Endothelial cell of coronary artery (primary cell): ENCODE measurements at places on chromosomes 12 and 14. TPM values are rescaled to one million over a fixed set of nuclear protein-coding genes. Genes with fewer than 3 reads are reported as not detected.

The DHRS4 gene
- total RNA-seq, result 53.7 and 58.5 TPM in 2 replicates

The ABCC9 gene
- total RNA-seq, result under 0.01 and 0.19 TPM in 2 replicates

The WBP11 gene
- 13.5 and 16.5 TPM in 2 replicates for total RNA-seq

The RHEBL1 gene
- 0.94 and 2.1 TPM in 2 replicates for total RNA-seq

The YAF2 gene
- total RNA-seq, result 11.5 and 14.8 TPM in 2 replicates

The KRT74 gene
- total RNA-seq, result not detected in 2 replicates

The CLMN gene
- 2.5 and 3.8 TPM in 2 replicates for total RNA-seq

The C12orf60 gene
- 1.1 and 1.3 TPM in 2 replicates for total RNA-seq

The LRP1-AS gene
- total RNA-seq, result not detected in 2 replicates

The MYH6 gene
- not detected in 2 replicates for total RNA-seq

The SERPINA4 gene
- total RNA-seq, result not detected in 2 replicates

The B3GNT4 gene
- under 0.01 TPM in 2 replicates for total RNA-seq

The EXD2 gene
- total RNA-seq, result 16.4 and 20.0 TPM in 2 replicates

The ANAPC5 gene
- total RNA-seq, result 120 and 143 TPM in 2 replicates

The CCDC175 gene
- total RNA-seq, result not detected in 2 replicates

The CPNE6 gene
- not detected in 2 replicates for total RNA-seq

The GUCY2C gene
- not detected in 2 replicates for total RNA-seq

The TAS2R13 gene
- total RNA-seq, result 0.99 and 1.8 TPM in 2 replicates

The FLVCR2 gene
- total RNA-seq, result 1.4 and 3.8 TPM in 2 replicates

The RNASE7 gene
- not detected in 2 replicates for total RNA-seq

The ANO4 gene
- under 0.01 and 0.94 TPM in 2 replicates for total RNA-seq

The GLS2 gene
- total RNA-seq, result under 0.01 and 0.18 TPM in 2 replicates

The RFLNA gene
- total RNA-seq, result 32.5 and 40.4 TPM in 2 replicates

The AICDA gene
- total RNA-seq, result not detected in 2 replicates

The SYT1 gene
- total RNA-seq, result 1.7 TPM in 2 replicates

The MRPL51 gene
- 132 and 161 TPM in 2 replicates for total RNA-seq

The LPAR5 gene
- not detected in 2 replicates for total RNA-seq

The ADAMTS20 gene
- total RNA-seq, result not detected in 2 replicates
